COLO829 (cell line): ENCODE measurements at places on chromosomes 7 and 10.

GRCh38 chr7:94258418-94259300 is 136.0 kb upstream of the COL1A2 start:
- no peak for DNase-seq

GRCh38 chr7:38507384-38507783 is 123.8 kb downstream of the AMPH start:
- no peak for DNase-seq

- no peak for DNase-seq
Observed at GRCh38 chr10:79022565-79023230, 46.1 kb upstream of the ZMIZ1 start.

DNA sequence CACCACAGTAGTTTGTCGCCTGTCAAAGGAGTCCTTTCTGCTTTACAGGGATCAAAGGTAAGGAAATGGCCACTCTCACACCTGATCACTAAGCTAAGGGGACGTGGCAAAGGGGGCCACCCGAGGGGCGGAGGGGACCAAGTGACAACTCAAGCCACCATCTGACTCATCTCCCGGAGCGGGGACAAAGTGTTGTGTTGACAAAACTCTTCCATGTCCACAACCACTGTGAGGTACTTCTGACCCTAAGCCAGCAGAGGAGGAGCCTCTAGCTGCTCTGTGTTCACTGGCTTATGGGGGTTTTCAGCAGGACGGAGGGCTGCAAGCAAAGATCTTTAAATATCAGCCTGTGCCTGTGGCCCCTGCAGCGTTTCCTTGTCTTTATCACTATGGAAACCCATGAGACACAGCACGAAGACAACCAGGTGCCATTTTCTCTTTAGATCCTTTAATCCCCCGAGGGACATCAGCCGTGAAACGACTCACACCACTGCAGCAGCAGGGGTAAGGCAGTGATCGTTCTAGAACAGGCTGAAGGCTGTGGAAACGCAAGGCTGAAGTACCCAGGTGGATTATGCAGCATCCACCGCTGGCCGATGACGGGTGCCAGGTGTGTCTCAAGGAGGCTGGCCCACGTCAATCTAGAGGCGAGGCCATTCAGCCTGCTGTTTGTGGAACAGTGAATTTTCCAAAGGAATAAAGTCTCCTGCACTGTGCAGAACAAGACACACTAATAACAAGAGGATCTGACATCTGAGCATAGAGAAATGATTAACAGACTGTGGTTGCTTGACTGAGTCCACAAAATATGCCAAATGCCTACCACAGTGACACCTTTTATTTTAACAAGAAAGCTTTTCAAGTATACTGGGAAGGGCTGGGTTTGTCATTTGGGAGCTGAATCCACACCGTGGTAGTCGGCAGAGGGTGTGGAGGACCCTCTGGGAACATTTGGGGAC is 26.6 kb upstream of the DDC start:
- DNase-seq = no peak

- no peak for DNase-seq
Observed at GRCh38 chr7:139651914-139652313, 125.9 kb downstream of the HIPK2 start.

DNA sequence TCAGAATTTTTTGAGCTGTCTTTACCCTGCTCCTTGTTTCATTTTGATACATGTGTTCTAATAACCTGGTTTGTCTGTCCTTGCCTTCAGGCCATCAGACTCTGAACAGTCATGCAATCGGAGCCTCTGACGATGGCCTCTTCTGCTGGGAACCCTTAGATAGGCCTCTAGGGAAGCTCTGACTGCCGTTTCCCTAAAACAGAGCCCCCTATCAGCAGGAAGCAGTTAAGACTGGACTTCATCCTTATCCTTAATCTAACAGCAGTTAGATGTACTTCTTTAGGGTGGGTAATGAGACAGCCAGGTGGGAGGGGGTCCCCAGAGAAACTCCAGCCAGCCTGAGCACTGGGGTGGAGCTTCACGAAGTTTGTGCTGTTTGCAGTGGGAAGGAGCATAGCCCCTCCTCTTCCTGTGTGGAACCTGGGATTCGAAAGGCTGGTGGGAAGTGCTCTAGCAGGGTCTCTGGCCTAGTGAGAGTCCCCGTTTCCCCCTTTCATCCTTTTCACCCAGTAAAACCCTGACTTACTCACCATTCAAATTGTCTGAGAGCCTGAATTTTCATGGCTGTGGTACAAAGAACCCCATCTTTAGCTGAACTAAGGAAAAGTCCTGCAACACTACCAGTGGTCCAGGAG is 28.4 kb upstream of the SORCS3 start:
- no peak for DNase-seq

DNA sequence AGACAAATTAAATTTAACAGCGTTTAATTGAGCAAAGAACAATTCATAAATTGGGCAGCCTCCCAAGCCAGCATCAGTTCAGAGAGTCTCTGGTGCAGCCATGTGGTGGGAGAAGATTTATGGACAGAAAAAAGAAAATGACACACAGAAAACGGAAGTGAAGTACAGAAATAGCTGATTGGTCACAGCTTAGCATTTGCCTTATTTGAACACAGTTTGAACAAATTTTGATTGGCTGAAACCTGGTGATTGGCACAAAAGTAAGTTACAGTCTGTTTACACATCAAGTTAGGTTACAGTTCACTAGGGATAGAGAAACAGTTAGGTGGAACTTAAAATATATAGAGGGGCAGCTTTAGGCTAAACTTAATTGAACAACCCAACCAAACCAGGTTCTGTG is 720.1 kb downstream of the TYW1 start:
- DNase-seq = no peak

DNA sequence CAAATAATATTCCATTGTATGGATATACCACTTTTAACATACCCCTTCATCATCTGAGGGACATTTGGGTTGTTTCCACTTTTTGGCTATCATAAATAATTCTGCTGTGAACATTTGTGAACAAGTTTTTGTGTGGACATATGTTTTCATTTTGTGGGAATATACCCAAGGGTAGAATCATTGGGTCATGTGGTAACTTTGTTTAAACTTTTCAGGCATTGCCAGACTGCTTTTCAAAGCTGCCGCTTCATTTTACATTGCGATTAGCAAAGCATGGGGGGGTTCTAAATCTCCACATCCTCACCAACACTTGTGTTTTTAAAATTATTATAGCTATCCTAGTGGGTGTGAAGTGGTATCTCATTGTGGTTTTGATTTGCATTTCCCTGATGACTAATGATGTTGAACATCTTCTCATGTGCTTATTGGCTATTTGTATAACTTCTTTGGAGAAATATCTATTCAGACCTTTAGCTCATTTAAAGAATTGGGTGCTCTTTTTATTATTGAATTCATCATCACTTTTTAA is 8.4 kb upstream of the HHEX start:
- no peak for DNase-seq

- no peak for DNase-seq
Observed at GRCh38 chr10:37643187-37643586, 214.2 kb downstream of the ZNF248 start.
